ENCODE measurements at places on chromosomes 11 and 22. TPM values are rescaled to one million over a fixed set of nuclear protein-coding genes. Genes with fewer than 3 reads are reported as not detected.

DNA sequence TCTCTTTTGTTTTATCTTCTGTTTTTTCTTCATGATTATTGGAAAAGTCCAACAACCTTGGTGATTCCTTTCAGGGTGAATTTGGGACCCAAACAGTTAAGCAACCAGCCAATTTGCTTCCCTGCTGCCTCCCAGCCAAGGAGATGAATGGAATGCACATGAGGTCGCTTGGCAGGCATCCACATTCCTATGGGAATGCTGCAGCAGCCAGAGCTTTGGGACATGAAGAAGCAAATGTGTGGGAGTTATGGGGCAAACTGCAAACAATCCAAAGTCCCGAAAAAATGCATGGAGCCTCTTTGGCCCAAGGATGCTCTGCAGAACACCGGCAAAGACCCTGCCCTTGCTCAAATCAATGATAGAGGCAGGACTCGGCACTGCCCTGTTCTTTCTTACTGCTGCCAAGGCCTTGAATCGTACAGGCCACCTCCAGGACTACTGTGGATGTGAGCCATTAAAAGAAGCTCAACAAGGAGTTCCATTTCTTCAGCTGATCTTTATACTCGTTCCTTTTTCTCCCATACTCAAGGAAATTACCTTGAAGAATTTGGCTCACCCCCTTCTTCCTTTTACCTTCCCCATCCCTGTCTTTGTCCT, 117.3 kb upstream of the TEAD1 start:
- DNase-seq, result no peak

DNA sequence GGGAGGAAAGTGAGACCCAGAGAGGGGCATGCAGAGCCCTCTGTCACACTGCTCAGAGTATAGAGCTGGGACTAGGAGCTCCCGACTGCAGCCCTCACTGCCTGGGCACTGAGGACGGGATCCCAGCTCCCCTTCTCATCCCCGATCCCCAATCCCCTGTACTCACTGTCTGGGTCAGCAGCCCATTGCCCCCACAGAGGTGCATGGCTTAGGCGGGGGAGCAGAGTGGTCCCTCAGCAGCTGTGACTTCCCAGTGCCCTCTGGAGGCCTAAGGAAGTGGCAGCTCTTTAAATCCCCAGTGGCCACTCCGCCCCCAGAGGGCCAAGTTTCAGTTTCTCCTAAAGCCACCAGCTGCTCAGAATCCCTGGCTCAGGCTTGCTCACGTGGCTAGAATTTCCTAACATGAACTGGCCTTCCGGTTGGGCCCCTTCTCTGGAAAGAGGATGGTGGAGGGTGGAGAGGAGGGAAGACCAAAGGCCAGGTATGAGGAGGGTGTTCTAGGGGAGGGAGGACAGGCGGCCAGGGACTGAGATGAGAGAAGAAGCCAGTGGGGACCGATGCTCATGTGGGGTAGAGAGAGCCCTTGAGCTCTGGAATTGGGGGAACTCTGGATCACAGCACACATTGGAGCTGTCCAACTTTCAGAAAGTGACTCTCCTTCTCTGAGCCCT, at the start of gene BATF2:
BATF2 (minus strand) TSS at position 262 of the 671 bp plus-strand sequence; CDS start at position 205, 57 bp downstream.
- peak; percentile 72 for DNase-seq

- DNase-seq, result peak; percentile 29
These were observed 52.1 kb downstream of the LHFPL7 start for GRCh38 chr22:24894220-24894975.

DNA sequence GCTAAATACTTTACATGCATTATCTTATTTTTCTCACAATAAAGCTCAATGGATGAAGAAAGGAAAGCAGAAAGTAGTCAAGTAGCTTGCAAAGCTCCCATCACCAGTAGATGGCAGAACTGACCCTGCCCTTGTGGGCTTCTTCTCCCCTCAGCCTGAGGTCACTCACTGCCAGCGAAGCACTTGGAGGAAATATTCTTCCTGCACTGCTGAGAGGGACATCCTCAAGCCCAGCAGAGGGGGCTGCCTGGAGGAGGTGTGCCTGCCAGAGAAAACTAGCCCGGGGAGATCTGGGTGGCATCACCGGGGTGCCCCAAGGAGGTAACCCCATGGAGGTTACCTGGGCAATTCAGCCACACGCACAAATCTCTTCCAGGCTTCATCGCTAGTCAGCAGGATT, 6.6 kb downstream of the APOL4 start:
- peak; percentile 75 for DNase-seq

GRCh38 chr11:44731685-44732430, 5.1 kb downstream of the TSPAN18 start:
- no peak for DNase-seq

Gene OR51B4
- 0.56 TPM for polyA plus RNA-seq

Gene MS4A12
- polyA plus RNA-seq, result not detected

Gene ARHGEF17
- 86.3 TPM for polyA plus RNA-seq

Gene FOLH1
- 24.6 TPM for polyA plus RNA-seq

Gene IGSF22
- polyA plus RNA-seq, result 2.1 TPM

GRCh38 chr11:133669371-133670053, 137.2 kb upstream of the OPCML start:
- DNase-seq, result no peak

Gene MFRP
- not detected for polyA plus RNA-seq

Gene PACSIN2
- 65.9 TPM for polyA plus RNA-seq

Gene PKNOX2
- polyA plus RNA-seq, result 18.7 TPM

DNA sequence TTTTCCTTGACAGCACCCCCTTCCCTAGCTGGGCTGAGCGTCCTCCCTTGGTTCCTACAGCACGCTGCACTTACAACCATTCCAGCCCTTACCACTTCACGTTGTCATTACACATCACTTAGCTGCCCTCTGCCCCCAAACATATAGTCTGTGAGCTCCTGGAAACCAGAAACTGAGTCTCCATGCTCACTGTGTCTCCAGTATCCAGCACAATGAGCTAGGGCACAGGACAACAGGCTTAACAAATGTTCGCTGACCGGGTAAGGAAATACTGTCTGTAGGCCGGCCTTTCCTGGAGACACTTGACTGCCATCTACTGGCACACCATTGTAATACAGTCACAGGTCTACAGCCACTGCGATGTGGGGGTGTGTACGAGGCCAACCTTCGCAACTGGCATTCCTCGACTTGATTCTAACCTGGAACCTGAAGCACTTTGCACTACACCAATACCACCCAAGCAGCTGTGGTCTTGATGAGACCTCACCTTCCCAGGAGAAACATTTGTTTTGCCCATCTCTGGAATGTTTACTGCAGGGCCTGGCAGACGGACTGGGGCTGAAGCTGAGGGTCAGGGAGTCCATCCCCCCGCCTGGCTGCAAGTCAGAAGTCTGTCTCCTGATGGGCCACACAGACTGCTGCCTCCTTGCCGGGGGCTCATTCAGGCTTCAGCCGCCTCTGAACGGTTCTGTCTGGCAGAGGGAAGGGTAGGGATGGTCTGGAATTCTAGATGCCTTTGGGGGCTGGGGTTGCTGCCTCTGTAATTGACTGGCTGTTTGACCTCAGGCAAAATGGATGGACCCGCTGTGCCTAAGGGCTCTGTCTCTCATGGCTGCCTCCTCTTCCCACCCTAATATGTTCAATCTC, 72.0 kb downstream of the SYN3 start:
- DNase-seq, result peak; percentile 90

Gene PKP3
- 11.1 TPM for polyA plus RNA-seq

Gene RASD2
- 0.15 TPM for polyA plus RNA-seq

- no peak for DNase-seq
These were observed 15.9 kb downstream of the TRIM29 start for GRCh38 chr11:120121914-120122473.

Gene SPON1
- 108 TPM for polyA plus RNA-seq

Gene OR5A1
- polyA plus RNA-seq, result not detected

Gene FAM180B
- polyA plus RNA-seq, result 0.33 TPM

Gene DEFB131B
- not detected for polyA plus RNA-seq
